ENCODE measurements at places on chromosomes 16 and 17.

- no peak for DNase-seq
Observed at GRCh38 chr16:6947291-6947690, 385.4 kb upstream of the RBFOX1 start.

- DNase-seq, result no peak
Observed at GRCh38 chr17:1532836-1533602, 16.6 kb upstream of the INPP5K start.

- no peak for DNase-seq
Observed at GRCh38 chr17:62134397-62134796, 69.3 kb upstream of the MED13 start.

- DNase-seq, result no peak
Observed at GRCh38 chr17:59607817-59608403, 11.8 kb upstream of the CLTC start.

GRCh38 chr17:59427425-59427921, 96.0 kb downstream of the YPEL2 start:
- DNase-seq, result peak; percentile 8

DNA sequence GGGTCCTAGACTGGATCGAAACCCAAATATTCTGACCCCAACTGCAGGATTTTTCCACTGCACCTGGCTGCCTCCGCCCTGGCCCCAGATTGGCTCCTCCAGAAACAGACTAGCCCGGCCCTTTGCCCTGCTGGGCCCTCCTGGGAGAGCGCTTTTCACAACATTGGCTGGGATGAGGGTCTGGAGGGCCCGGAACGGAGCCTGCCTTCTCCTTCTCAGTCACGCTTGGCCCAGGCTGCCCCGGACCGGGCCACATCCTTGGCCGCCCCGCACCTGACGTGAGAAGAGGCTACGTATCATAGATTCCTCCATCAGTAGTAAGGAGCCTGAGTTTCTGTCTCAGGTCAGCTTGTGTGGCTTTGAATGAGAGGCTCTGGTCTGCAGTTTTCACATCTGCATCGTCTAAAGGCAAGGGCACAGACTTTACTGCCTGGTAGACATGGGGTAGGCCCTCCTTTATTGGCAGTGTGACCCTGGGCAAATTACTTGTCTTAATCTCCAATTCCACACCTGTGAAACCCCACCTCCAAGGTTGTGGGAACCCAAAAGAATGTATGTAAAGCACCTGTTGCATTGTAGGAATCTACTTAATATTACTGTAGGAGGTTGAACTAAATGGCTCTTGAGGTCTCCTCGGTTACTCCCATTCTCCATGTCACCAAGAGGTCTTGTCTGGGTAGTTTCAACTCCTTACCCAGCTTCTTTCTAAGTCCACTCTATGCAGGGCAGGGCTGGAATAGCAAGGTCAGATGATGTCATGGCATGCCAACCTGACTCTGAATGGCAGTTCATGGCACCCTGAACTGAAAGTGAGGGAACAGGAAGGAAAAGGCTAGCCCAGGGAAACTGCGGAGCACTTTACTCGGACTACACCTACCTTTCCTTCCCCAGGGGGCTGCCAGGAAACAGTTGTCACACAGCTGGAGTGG, 661 bp downstream of the LRRC3C start:
- peak; percentile 63 for DNase-seq

DNA sequence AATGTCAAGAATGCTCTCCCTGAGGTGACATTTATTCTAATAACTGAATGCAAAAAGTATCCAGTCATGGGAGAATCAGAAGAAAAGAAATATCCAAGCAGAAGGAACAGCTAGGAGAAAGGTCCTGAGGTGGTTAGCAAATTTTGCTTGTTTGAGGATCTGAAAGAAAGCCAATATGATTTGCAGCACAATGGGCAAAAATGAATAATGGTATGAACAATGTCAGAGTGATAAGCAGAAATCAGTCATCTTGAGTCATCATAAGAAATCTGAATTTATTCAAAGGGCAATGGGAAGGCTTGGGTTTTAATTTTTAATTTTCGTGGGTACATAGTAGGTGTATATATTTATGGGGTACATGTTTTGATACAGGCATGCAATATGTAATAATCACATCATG, 68.5 kb downstream of the BRIP1 start:
- DNase-seq, result no peak

GRCh38 chr17:32491371-32492263, 4.8 kb downstream of the CDK5R1 start:
- no peak for DNase-seq

GRCh38 chr17:40372031-40372430, 7.5 kb upstream of the GJD3 start:
- DNase-seq, result no peak

GRCh38 chr16:4241258-4241927, 487 bp downstream of the SRL start:
- no peak for DNase-seq

DNA sequence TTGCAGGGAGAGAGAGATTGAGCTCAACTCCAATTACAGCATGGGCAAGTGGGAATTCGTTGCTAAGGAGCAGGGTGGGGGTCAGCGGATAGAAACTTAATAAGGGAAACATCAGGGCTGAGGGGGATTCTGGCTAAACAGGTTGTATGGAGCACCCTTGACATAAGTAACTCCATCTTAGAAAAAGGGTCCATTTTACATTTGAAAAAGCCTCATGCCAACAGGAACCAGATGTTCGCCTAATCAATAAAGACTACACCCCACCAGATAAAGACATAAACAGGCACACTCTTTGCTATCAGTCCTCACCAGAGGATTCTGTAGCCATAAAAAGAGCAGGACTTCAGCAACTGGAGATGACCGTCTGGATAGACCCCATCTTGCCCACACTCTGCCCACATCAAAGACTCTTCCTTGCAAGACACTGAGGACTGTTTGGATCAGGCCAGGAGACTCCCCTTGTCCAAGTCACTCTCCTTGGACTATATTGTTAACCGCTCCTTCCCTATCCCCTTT, 1.6 kb upstream of the LRRC75A start:
- no peak for DNase-seq

DNA sequence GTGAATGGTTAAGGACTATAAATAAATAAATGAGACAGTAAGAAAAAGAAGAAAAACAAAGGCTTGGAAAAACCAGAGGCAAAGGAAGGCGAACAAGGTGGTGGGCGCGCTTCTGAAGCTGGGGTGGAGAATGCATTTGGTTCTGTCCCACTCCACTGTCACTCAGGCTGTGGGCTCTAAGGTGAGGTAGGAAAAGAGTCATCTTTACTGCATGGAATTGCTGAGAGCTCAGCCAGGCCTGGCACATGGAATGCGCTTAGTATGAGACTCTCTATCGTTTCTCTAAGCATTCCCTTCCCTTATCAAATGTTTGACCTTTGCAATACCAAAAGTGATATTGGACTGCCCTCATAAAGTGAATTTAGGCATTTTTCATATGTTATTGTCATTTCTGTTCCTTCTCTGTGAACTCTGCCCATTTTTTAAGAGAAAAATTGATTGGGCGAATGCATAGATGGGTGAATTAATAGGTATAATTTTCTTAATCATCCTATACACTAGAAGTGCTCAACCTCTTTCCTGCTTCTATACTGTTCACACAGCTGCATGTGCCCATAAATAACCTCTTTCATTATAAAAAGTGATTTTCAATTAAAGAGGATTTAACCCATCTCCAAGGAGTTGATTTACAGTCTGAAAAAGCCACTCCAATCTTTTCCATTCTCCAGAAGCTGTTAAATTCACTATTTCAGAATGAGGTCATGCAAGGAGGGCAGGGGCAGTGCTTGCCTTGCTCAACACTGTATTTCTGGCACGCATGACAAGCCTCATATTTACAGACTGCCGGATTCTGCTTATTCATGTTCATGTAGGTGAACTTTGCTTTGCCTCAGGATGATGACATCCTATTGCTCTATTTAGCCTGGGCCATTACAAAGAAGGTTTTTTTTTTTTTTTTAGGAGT, 87.7 kb downstream of the MYH10 start:
- DNase-seq, result no peak

GRCh38 chr16:61323456-61323855, 712.8 kb downstream of the CDH8 start:
- no peak for DNase-seq

- no peak for DNase-seq
Observed at GRCh38 chr17:50258647-50259476, 15.4 kb upstream of the TMEM92 start.

DNA sequence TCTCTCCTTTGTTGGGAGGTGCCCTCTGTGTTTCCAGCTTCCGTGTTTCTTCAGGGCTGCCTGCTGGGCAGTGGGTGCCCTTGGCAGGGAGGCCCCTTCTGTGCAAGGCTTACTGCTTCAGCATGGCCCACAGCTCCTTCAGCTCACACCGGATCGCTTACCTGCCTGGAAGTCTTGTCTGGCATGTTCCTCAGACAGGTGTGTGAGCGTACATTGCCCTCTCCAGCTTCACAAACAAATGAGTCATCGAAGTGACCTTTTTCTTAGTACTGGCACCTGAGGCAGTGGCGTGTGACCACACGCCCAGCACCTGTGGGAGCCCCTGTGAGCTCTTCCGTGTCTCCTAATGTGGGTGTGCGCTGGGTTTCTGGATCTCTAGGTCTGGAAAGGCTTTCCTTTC, 3.5 kb downstream of the RAB40C start:
- no peak for DNase-seq

GRCh38 chr17:72575542-72576233, 454.9 kb downstream of the SOX9 start:
- peak; percentile 60 for DNase-seq

DNA sequence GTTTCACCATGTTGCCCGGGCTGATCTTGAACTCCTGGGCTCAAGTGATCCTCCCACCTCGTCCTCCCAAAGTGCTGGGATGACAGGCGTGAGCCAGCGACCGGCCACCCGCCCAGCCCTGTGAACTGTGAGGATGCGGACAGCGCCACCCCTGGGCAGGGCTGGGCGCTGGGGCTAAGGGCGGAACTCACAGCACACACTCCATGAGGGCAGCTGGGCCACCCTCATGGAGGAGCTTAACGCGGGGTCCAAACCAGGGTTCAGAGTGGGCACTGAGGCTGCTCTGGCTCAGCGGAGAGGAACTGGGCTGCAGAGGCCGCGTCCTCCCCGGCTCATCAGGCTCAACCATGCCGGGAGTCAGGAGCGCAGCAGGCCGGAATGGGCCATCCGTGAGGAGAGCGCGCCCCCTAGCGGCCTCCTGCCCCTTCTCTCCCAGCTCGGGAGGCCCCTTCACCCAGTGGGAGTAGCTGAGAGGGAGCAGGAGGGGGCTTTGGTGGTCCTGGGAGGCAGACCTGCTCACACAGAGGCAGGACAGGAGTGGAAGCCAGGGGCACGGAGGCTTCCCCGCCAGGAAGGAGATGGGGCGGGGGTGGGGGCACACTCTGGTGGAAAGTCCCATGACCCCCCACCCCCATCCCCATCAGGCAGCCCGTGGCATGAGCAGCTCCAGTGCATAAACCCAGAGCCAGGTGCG, 13.8 kb downstream of the CORO7 start:
- peak; percentile 53 for DNase-seq

DNA sequence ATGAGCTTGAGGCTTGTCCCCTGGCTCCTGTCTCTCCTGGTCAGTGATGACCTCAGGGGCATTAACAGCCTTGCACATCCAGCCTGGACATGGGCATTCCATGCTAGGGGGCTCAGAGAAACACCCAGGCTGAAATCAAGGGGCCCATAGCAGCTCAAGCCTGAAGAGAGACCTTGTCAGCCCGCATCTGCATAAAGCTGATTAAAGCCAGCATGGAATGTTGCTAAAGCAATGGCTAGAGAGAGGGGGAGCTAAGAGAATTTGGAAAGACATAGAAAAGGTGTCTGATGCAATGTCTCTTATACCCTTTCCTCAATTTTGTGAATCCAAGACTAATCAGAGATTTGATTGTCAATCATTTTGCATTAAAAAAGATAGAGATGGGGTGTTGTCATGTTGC, 51.4 kb upstream of the WSCD1 start:
- DNase-seq, result no peak

DNA sequence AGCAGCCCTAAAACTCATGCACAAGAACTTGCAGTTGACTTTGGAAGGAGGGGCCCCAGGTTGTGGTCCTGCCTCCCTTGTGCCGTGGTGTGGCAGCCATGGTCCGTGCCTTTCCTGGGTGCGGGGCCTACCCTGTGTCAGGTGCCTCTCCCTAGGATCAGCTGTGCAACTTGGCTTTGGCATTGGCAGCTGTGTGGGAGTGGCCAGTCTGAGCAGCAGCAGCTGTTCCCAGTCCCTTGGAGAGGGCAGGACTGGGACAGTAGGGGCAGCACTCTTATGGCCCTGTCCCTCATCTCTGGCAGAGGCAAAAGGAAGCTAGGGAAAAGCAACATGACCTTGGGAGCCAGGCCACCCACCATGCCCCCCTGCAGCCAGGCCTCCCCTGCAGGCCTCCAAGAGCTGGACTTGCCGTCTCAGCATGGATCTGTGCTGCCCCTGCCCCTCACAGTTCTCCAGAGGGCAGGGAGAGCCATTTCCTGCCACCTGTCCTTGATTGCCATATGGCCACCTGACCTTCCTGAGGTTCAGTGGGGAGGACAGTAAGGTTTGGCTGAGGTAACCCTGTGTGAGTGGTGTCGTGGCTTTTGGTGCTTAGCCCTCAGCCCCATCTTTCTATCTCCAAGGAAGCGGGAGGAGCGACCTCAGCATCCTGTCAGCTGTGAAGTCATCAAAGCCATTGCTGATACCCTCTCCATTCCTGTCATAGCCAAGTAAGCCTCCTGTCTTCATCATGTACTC, 15.5 kb upstream of the NFATC3 start:
- no peak for DNase-seq

GRCh38 chr17:81277946-81278693, 17.0 kb downstream of the SLC38A10 start:
- DNase-seq, result no peak

GRCh38 chr16:57998486-57998885, 2.0 kb downstream of the ZNF319 start:
- DNase-seq, result no peak

GRCh38 chr16:72649254-72649944, 398.5 kb downstream of the ZFHX3 start:
- DNase-seq, result no peak

DNA sequence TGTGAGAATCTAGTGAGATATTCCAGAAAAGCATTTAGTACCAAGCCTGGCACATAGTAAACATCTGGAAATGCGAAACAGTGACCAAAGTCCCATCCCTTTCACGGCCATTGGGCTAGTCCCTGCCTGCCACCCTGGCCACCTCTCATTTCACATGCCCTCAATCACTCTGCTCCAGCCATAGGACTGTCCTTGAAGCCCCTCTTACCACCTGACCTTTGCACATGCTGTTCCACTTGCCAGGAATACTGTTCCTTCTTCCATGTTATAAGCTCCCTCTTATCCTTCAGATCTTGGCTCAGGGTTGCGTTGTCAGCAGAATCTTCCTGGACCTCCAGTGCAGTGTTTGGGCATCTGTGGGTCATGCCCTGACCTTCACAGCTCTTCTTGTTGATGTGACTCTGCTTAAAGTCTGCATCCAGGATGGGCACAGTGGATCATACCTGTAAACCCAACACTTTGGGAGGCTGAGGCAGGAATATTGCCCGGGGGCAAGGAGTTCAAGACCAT, 2.1 kb downstream of the MYO15A start:
- no peak for DNase-seq

DNA sequence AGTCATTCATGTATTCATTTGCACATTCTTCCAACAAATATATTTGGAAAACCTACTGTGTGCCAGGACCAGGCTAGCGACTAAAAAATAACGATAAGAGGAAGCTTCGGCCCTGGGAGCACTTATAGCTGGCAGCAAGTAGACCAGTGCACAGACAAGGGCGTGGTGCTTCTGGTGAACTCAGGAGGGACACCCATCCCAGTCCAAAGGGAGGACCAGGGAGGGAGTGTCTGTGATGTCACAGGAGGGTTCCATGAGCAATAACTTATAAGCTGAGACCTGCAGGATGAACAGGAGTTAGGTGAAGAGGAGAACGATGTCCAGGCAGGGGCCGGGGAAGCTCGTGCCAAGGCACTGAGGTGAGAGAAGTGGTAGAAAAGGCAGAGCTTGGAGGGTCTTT, 17.4 kb upstream of the PHOSPHO1 start:
- DNase-seq, result no peak
